ENCODE measurements at places on chromosomes 11 and 22.

GRCh38 chr11:1563697-1564534 lies 8.2 kb downstream of the DUSP8 start:
- DNase-seq: no peak

DNA sequence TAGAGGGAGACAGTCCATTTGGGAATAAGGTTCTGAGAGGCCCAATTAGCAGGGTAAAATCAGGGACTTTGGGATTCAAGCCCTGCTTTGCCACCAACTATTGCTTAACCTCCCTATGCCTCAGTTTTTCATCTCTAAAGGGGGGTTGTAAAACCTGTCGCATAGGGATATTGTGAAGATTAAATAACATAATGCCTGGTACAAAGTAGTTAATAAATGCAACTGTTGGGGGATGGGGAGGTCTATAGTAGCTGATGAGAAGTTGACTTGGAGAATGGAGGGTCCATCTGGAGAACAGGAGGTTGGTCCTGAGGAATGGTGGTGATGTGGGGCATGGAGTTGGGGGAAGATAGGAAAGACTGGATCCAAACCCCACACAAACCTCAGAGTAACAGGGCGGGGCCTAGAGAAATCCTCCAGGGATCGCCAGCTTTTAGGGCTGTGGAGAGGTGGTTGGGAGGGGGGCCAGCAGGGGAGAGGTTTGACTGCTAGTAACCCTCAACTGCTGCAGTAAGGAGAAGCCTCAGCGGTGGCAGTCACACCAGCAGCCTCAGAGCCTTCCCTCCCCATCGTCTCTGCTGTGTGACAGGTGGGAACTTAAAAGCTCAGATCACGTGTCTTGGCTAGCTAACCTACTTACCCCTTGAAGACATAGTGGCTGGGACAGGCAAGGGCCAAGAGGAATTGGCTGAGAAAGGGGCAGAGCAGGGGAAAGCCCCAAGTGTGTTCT lies 1.1 kb upstream of the ABCG4 start:
- DNase-seq: peak; percentile 68

GRCh38 chr22:40922484-40923303 lies 28.5 kb upstream of the RBX1 start:
- DNase-seq: no peak

DNA sequence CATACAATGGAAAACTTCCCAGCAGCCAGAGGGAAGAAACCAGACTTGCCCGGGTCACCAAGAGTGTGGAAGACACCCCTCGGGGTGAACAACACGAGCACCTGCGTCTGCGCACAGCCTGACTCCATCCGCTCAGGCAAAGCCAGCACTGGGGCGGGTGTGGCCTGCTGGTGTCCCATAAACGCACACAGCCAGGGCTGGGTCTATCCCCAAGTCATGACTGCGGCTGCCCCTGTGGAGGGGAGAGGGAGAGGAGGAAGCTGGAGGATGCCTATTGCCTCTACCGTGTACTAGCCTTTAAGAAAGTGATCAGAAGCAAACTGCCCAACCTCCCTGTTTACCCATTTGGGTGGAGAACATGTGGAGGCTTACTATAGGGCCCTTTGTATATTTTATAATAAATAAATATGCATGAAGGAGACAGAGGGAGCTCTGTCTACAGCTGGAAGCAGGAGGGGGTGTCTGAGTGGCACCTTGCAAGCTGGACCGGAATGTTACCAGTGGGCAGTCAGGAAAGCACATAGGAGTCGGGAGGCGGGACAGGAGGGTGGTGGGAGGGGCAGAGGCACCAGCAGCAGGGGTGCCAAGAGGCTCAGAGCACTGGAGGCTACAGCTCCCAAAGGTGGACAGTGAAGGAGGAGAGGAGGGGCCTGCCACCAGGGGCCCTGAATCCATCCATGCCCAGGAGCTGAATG lies 79.6 kb downstream of the PHF21B start:
- DNase-seq: no peak

GRCh38 chr11:94308024-94308423 lies 3.6 kb downstream of the IZUMO1R start:
- DNase-seq: no peak

DNA sequence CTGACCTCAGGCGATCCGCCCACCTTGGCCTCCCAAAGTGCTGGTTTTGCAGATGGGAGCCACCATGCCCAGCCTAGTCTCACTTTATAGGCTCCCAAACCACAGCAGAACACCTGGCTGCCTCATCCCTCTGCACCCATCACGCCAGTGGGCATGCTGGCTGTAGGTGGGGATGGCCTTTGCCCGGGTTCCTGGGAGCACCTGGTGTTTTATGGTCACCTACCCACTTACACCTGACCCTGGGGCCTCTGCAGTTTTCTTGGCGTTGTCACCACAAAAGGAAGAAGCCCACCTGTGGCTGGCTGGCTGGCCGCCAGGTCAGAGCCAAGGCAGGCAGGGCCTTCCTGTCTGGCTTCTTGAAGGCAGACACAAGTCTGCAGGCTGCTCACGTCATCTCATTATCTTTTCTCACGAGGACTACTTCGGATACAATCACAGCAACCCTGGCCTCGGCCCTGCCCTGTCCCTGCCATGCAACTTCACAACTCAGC lies 8.2 kb downstream of the RRP7A start:
- DNase-seq: no peak

- DNase-seq: no peak
These were observed 1.9 kb downstream of the CNGA4 start for GRCh38 chr11:6240781-6241180.

DNA sequence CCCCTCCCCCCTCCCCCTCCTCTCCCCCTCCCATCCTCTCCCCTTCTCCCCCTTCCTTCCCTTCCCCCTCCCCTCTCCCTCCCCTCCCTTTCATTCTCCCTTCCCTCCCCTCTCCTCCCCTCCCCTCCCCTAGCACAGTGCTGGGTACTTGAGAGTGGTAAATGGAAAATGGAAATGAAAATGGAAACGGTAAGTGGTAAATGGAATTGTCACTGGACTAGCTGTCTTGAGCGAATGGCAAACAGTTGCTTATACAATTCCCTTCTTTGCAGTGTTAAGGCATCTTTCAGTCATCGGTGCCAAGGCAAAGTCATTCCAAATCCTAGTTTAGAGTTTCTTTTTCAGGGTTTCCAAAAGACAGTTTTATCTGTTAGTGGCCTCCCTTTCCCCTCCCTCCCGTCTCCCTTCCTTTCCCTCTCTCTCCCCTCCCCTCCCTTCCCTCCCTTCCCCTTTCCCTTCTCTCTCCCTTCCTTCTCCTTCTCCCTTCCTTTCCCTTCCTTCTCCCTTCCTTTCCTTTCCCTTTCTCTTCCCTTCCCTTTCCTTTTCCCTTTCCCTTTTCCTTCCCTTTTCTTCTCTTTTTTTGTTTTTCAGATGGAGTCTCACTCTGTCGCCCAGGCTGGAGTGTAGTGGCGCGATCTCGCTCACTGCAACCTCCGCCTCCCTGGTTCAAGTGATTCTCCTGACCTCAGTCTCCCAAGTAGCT lies 47.3 kb downstream of the GRAMD1B start:
- DNase-seq: no peak

GRCh38 chr22:35085621-35086020 lies 19.7 kb downstream of the ISX start:
- peak; percentile 19 for DNase-seq

DNA sequence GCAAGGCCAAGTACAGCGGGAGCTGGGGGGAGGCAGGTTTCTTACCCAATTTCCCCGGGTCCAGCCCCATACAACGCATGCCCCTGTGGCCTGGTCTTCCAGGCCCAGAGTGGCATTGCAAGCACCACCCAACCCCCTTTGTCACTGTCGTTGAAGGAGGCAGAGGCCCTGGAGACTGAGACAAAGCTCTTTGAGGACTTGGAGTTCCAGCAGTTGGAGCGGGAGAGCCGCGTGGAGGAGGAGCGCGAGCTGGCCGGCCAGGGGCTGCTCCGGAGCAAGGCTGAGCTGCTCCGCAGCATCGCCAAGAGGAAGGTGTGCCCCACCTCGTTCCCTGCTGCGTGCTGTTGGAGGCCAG lies 27.8 kb downstream of the PHLDB1 start:
- no peak for DNase-seq

DNA sequence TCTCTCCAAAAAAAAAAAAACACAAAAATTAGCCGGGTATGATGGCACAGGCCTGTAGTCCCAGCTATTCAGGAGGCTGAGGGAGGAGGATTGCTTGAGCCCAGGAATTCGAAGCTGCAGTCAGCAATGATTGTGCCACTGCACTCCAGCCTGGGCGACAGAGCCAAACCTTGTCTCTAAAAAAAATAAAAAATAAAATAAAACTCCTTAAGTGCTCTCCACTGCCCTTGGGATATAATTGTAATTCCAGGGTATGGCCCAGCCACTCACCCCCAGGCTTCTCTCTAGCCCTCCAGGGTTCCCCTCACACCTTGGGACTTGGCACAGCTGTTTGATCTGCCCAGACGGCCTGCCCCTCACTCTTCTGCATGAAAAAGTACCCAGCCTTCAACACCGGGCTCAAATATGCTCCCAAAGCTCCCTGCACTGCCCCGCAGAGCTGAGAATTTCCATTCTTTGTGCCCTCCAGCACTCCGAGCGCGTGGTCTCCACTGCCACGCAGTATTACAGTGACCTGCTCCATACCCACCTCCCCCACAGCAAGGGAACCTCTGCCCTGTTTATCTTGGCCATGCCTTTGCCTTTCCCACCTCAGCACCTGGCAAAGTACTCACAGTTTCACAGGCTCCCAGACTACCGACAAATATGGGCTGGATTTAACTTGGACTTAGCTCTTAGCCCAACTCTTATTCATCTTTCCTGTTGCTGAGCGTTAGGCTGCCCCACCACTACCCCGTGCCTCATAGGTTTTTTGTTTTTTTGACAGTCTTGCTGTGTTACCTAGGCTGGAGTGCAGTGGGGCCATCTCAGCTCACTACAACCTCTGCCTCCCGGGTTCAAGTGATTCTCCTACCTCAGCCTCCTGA lies 7.6 kb upstream of the FTH1 start:
- DNase-seq: peak; percentile 48

GRCh38 chr11:34825670-34826383 lies 90.4 kb downstream of the APIP start:
- no peak for DNase-seq

GRCh38 chr11:61954106-61954850 lies 4.1 kb downstream of the BEST1 start:
- no peak for DNase-seq

DNA sequence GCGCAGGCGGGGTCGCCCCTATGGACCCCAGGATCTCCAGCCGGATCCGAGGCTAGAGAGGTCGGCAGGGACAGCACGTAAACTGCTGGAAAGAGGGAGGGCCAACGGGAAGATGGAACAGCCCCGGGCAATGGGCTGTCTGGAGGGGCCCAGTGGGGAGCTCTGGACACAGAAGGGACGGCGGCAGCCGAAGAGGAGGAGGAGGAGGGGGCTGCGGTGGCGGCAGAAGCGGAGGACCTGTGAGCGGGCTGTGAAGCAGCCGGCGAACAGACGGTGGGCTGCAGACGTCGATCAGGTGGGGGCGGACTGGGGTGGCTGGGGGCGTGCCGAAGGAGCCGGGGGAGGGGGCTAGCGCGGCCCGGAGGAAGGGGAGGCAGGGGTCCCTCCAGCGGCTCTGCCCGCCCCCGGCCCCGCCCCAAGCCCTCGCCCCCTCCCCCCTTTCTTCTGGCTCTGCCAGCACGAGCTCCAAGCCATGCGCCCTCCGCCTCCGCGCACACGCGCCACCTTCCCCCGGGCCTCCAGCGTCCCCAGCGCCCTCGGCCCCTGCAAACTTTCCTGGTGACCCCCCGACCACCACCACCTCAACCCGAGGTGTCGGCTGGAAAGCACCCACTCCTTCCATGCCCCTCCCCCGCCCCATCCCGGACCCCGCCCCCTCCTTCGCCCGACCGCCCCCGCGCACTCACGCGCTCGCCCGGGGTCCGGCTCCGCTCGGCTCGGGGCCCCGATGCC lies 432 bp downstream of the TNKS1BP1 start:
- peak; percentile 91 for DNase-seq

GRCh38 chr11:117977029-117977428 lies 9.2 kb upstream of the IL10RA start:
- DNase-seq: no peak

- DNase-seq: peak; percentile 62
These were observed 8.1 kb downstream of the TMA7B start for GRCh38 chr22:39967996-39968972.

- DNase-seq: no peak
These were observed 850 bp upstream of the MIF start for GRCh38 chr22:23893121-23893944.

DNA sequence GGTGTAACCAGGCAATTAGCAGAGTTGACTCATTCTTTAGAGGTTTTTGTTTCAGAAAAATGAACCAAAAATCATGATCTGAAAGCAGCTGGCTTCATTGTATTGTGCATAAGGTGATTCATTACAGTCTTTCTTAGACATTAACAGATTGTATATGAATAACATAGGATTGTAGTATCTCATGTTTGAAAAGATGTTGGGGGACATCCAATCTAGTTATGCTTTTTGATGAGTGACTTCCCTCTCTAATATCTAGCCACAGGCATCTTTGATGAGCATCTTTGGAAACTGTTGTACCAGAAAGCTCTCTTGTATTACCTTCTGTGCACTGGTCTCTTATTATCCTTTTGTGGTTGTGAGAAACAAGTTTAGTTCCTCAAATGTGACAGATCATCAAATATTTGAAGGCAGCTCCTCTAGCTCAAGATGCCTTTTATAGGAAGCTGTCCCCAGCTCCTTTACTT lies 8.3 kb downstream of the GRK3 start:
- DNase-seq: no peak

DNA sequence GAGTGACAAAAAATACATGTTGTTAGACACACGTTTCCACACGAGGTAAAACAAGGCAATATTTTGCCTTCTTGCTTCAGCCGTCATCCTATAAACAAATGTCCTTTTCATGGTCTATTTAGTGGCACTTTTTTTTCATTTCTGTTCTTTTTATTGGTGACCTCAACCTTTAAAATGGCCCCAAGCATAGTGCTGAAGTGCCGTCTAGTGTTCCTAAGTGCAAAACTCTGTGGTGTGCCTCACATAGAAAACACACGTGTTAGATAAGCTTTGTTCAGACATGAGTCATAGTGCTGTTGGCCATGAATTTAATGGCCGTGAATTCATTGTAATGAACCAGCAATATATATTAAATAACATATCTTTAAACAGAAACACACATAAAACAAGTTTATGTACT lies 15.6 kb downstream of the OVCH2 start:
- DNase-seq: no peak

DNA sequence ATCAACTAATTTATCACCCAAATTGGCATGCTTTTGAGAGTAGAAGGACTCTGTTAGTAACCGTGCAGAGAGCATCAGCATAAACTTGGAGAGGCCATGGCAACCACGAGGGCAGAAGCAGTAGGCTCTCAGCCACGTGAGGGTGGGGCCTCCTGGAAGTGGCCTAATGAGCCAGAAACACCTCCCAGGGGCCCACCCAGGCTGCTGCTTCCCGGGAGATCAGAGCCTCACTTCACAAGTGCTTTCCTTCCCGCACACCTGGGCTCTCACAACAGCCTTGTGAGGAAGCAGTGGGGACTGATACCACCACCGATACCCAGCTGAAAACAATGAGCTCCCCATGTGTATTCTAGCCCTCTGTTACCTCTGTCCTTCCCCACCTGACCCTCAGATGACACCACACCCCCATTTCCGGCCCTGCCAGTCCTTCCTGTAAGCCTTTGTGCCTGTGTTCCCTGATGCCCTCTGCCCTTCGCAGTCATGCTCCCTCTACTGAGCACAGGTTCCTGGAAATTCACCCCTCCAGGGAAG lies 17.0 kb downstream of the TRIM29 start:
- DNase-seq: no peak
